Stimulated activated CD8-positive, alpha-beta memory T cell treated with anti-CD3 and anti-CD28 coated beads, Interleukin-7, amount 100 ng/mL, for 1 hour (primary cell): ENCODE measurements at places on chromosomes 4 and X.

DNA sequence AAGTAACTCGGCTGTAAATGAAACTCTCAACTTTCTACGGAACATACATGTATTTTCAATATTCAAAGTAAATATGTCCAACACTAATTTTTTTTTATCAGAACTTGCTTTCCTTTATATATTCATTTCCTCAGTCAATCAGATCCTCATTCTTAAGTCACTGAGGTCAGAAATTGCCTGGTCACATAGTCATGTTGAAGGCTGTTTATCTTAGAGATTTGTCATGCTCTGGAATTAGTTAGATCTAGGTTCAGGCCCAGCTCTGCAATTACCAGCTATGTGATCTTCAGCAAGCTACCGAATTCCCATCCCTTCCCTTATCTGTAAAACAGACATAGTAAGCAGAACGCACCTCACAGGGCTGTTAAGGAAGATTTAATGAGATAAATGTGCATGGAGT is 228.8 kb downstream of the SPCS3 start:
- no peak for DNase-seq

DNA sequence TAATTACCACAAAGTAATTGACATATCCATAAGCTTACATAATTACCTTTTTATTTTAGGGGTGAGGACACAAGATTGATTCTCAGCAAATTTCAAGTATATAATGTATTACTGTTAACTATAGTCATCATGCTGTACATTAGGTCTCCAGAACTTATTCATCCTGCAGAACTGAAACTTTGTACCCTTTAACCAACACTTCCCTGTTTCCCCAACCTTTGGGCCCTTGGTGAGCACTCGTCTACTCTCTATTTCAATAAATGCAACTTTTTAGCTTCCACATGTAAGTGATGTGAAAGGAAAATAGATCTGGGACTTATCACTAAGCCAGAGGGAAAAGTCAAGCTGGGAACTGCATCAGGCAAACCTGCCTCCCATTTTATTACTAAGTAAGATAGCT is 33.6 kb upstream of the CCNG2 start:
- DNase-seq: no peak

DNA sequence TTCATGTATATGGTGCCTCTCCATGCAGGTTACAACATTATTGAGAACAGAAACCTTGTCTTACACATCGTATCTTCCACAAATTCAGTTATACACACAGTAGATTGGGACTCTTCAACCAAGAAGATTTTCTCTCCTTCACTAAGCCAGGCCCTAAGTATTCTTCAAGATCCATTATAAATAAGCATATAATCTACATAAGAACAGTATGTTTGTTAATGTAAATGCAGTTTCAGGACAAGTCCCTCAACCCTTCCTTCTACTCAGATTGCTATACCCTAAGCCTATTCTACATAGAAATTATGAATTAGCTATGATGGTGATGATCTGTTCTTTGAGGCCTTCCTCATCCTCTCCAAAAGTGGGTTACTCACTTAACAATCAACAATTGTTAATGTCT is 41.2 kb downstream of the COL4A6 start:
- DNase-seq: no peak

- DNase-seq: no peak
Observed at GRCh38 chr4:48504352-48504751, 14.3 kb downstream of the ZAR1 start.
